Spleen (tissue), 13 donors: ENCODE measurements at places on chromosomes 3 and 15. TPM values are rescaled to one million over a fixed set of nuclear protein-coding genes. Genes with fewer than 3 reads are reported as not detected.
A peak's percentile ranks its signal among the peaks of the same experiment; 100 is the strongest.

- DNase-seq: no peak
Measured at GRCh38 chr3:15602146-15602536, 596 bp downstream of the BTD start.

- no peak for DNase-seq
Measured at GRCh38 chr3:62870321-62870720, 4.9 kb downstream of the CADPS start.

- DNase-seq: no peak
Measured at GRCh38 chr15:26001201-26001600, 138.1 kb upstream of the ATP10A start.

DNA sequence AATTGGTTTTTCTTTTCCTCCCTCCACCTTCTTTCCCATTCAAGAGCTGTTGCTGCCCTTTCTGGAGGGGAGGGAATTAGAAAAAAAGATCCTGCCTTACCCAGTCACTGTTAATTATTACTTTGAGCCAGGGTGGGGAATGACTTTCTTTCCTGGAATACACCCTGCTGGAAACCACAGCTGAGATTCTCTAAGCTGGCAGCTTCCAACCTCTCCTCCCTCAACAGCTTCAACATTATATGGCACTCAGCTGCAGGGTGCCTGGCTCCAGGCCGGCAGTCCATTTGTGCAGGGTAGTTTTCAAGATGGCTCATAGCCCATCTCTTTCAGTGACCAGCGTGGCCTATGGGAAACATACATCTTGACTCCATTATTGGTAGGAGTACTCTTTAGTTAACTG, 105.8 kb downstream of the UBE3A start:
- DNase-seq: no peak

DNA sequence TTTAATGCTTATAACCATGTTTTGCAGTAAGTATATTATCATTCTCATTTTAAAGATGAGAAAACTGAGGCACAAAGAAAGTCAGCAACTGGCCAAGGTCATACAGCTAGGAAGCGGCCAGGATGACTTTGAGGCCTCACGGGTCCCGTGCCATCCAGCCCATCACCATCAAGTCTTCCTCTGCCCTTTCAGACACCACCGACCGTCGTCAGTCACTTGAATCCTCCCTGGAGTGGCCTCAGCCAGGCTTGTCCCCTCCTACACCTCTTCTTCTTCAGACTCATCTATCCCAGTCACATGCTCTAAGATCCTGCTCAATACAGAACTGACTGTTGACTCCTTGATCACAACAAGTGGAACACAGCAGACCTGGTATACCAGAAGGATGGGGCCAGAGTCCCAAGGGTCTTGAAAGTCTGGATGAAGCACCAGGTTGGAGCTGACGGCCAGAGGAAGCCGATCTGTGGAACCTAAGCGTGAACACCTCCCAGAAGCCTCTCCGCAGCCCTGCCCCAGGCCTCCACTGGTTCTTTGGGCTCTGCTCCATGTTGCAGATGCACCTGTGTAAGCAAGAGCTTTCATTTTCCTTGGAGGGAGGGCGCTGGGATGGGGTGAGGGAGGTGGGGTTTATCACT, 22.1 kb downstream of the ITGA11 start:
- peak; percentile 36 for DNase-seq

GRCh38 chr3:114294940-114295480, 1.2 kb downstream of the TIGIT start:
- DNase-seq: no peak

- no peak for DNase-seq
Measured at GRCh38 chr15:51097553-51098330, 3.0 kb upstream of the TNFAIP8L3 start.

DNA sequence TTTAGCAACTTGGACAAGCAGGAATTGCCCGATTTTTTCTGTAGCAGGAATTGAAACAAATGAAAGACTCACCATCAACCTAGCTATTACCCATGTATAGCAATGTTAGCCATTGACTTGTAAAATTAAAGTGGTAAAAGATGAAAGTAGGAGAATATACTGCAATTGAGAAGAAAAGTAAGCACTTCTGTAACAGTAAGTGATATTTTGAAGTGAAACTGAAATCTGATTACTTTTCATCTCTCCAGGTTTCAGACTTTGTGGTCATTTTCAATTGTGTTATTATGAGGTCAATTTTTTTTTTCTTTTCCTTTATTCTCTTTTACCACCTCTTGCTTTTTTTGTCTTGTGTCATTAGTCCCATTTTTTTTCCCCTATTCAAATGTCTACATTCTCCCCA, 1078.2 kb downstream of the ZPLD1 start:
- no peak for DNase-seq

DNA sequence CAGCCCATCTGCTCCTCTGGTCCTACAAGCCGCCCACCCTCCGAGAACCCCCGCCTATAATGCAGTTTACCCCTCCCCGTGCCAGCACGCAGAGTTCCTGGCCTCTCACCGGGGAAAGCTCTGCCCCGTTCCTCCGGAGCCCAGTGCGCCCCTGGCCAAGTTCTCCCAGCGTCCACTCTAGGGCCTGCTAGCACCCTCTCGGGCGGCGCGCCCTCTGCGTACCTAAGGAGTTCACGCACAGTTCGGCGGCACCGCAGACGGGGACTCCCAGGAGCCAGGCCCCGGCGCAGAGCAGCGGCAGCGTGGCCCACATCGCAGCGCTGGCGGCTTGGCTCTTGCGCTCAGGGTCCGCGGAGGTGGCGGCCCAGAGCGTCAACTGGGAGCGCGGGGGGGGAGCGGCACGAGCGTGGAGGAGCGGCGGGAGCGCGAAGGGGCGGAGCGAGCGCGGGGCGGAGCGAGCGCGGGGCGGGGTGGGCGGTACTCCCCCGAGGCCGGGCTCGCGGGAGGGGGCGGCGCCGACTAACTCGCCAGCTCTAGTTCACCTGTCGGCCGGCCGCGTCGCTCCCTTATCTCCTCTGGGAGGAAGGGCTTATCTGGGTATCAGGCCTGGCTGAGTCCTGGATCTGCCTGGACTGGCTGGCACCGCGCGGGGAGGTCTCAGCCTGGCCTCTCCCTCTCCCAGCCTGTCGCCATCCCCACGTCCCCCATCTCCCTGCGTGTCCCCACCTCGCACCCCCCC, at the start of gene CTSH:
Gene CTSH (minus strand): TSS at position 378 of the 739 bp plus-strand sequence. CDS start 65 bp downstream, at position 313.
- DNase-seq: peak; percentile 96

DNA sequence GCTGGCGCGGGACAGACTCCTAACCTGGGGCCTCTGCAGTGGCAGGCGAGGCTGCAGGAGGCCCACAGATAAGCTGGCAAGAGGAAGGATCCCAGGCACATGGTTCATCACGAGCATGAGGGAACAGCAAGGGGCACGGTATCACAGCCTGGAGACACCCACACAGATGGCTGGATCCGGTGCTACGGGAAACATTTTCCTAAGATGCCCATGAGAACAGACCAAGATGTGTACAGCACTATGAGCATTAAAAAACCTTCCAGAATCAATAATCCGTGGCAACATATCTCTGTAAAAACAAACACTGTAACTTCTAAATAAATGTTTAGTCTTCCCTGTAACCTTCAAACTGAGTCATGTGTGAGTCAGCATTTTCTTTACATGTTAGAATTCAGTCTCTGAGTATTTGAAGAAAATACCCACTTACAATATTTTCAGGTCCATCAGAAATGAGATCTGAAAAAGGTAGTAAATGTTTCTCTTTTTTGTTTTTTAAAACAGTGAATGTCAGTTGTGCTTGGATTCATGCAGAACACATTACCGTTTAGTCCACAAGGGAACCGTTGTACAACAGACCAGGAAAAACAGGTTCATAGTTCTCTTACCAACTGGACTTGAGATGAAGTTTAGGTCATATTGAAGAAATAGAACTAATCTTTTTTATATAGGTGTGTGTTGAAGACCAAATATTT, 75.9 kb downstream of the BOC start:
- no peak for DNase-seq

GRCh38 chr15:66670762-66671580, 31.1 kb upstream of the SMAD6 start:
- DNase-seq: no peak

DNA sequence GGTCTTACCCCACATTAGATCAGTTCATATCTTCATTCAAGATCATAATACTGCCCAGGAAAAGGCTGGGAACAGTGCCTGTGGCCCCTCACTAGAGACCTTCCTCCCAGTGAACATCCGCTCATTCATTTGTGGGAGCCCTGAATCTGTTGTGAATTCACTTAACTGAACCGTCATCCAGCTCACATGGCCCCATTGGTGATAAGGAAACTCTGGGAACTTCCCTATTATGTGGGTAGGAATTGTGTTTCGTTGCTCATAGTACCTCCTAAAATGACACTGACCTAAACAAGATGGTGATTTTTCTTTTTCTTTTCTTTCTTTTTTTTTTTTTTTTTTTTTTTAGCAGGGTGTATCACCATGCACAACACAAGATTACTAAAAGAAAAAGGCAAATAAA, 6.8 kb upstream of the MESP2 start:
- no peak for DNase-seq

- DNase-seq: no peak
Measured at GRCh38 chr3:125256675-125257074, 44.1 kb upstream of the SLC12A8 start.

DNA sequence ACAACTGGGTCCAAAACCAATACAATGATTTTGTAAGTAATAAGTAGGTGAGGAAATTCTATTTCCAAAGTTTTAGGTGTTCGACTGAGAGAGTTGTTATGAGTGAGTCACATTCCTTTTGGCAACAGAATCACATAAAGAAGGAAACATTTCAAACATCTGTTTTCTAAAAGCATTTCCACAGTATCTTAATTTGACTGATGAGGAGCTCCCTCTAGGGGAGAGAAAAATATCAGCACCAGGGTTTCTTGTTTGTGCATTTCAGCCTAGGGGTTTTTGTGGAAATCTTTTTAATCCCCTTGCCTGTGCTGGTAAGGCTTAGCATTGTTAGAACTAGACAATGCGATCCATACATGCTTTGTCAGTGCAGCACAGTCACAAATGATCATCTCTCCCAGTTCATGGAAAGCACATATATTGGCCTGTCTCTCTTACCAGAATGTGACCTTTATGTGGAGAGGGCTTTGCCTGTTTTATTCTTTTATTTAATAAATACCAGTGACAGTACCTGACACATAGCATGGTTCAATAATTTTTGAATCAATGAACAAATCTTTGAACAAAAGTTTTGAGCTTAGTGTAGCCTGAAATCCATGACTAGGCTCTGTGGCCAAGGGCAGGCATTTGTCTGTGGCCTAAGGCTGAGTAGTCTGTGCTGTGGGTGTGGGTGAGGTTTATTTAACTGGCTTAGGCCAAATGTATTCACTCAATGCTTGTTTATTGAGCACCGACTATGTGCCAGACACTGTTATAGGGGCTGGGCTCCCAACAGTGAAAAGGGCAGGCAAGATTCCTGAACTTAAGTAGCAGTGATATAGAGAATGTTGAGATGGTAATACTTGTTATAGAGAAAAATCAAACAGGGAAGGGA, 21.1 kb upstream of the IQCF6 start:
- DNase-seq: no peak

DNA sequence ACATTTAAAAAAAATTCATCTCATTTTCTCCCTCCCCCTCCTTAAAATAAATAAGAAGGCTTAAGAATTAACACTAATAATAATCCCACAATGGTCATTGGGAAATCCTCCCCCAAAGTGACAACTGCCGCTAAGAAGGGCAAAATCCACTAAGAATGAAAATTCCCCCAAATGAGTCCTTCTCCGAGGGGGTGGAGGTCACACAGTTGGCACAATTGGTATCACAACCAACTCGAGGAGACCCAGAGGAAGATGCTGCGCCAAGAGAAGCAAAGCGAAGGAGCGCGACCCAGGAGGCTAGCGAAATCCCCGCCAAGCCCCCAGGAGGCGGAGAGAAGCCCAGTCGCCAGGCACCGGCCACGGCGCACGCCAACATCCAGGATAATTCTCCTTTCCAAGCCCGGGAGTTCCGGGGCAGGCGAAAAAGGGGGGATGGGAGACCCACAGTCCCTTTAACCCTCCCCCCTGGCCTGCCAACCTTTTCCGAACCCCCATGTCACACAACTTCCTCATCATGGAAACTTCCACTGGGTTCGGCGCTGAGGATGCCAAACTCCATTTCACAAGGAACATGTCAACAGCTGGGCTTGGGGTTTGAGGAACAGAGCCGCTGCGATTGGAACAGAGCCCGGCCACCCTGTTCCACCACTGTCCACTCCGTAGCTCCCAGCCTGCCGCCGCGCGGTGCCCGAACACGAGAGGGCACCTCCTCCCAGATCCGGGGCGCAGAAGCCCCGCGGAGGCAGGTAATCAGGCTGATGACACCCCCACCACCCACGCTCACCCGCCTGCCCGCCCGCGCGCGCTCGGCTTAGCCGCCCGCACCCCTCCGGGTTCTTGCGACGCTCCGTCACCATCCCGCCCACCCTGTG, 668 bp downstream of the THRB start:
- peak; percentile 88 for DNase-seq

DNA sequence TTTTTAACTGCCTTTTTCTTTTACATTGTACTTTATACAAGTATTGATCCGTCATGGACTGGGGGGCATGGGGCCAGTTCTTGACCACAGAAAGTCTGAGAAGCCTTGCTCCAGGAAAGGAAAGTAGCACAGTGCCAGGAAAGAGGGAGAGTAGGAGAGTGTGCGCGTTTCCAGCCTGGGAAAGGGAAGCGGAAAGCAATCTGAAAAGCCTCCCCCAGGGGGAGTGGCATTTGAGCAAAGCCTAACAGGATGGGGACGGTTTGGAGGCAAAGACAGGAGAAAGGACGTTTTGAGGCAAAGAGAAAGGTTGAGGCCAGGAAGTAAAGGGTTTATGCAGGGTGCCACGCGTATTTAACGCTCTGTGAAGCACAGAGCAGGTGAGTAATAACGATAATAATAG, 116.9 kb downstream of the RORA start:
- DNase-seq: no peak

- DNase-seq: no peak
Measured at GRCh38 chr3:178458313-178459037, 77.8 kb upstream of the KCNMB2 start.

- DNase-seq: no peak
Measured at GRCh38 chr3:151467069-151467468, 6.2 kb upstream of the IGSF10 start.

DNA sequence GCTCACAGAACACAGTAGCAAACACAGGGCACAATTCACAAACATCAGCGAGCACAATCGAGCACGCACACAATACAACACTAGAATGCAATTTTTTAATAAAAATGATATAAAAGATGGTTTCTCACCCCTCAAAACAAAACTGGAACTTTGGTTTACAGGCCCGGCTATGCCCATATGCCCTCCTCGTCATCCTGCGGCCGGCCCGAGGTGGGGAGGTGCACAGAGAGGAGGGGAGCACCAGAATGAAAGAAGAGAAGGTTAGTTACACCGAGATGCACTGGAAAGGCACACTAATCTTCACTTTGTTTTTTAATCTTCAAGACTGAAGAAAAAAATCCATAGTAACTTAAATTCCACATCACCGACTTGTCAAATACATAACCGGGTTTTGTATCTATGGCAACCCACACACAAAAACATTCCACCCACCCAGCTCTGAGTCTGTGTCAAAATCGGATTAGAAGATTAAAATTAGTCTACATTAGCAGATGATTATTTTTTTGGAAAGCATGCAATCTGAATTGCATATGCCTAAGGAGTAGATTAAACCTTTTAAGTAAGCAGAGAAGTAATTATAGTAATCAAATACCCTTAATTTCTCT, 196.7 kb upstream of the WNT5A start:
- DNase-seq: no peak

The ECE2 gene
- not detected for total RNA-seq

The AMOTL2 gene
- 53.1 TPM for total RNA-seq

The TGM5 gene
- total RNA-seq: not detected

The SH2D7 gene
- total RNA-seq: not detected

The STRIT1 gene
- total RNA-seq: not detected

The TM4SF4 gene
- not detected for total RNA-seq

The IGF1R gene
- 104 TPM for total RNA-seq

The KIF7 gene
- 2.2 TPM for total RNA-seq

The GPR62 gene
- total RNA-seq: not detected
